ENCODE measurements at places on chromosomes 6 and 20.
A peak's percentile ranks its signal among the peaks of the same experiment; 100 is the strongest.

- no peak for DNase-seq
These were observed 203.4 kb upstream of the KCNQ5 start for GRCh38 chr6:72418495-72418894.

GRCh38 chr6:49730251-49730650, 13.9 kb downstream of the CRISP3 start:
- DNase-seq, result no peak

GRCh38 chr20:61516346-61517208, 264.5 kb downstream of the CDH4 start:
- DNase-seq, result no peak

DNA sequence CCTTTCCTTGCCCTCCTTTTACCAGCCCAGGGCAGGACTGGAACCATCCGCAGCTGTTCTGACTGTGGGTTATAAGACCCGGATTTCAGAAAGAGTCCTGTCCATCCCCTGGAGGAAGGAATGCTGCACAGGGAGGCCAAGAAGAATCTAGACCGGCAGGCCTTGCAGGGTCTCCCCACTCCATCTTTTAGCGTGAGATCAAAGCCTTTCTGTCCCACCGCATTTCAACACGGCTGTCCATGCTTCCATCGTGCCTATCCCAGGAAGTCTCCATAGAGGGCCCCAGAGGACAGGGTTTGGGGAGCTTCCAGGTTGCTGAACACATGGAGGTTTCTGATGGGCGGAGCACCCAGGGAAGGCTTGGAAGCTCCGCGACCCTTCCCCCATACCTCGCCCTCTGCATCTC, 79.3 kb upstream of the AGPAT4 start:
- no peak for DNase-seq

DNA sequence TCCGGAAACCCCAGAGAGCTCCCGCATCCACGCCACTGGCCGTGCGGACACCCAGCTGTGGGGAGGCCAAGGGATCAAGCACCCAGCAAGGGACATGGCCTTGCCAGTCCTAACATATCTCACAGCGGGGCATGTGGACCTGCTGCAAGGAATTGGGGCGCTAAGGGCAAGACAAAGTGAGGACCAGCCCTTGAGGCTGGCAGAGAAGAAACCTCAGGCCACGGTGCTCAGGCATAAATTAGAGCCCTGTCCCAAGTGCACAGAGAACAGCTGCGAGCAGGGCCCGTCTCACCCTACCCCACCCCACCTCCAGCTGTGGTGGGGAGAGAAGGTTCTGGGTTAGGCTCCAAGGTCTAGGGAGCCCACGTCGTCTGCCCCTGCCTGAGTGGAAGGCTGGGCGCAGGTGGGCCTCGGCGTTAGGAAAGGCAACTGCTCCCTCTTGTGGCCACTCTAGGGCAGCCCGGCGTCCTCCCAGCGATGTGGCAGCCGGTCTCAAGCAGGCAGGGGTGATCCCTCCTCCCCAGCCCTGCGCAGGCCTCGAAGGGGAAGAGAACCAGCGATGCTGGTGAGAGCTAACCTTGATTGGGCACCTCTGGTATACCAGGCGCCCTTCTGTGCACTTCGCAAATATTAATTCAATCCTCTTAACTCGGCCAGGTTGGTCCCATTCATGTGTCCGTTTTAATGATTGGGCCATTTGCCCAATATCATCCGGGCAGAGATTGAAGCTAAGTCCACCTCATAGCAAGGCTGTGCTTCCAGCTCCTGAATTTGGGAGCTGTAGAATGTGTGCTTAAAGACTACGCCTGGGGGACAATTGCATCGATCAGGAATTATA, 235.8 kb downstream of the NFATC2 start:
- peak; percentile 85 for DNase-seq

DNA sequence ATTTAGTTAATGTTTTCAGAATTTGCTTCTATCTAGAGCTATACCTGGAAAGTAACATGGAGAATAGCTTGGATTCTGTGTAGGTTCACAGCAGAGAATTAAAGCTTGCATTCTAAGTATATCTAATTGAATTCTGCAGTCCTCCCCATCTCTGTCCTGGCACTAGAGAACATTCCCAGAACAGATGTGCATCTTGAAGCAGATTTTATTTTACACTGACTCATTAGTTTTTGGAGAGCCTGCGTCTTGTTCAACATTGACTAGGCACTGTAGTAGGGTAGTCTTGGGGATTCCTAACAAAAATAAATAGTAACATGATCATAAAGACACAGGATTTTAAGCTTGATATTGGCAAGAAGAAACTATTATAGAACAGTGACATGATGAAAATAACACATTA, 36.2 kb upstream of the BAG2 start:
- no peak for DNase-seq

GRCh38 chr6:142945049-142945445, at the start of gene HIVEP2:
HIVEP2 (minus strand) TSS chr6:142945176; CDS start chr6:142774738, 170,438 bp downstream.
- peak; percentile 89 for DNase-seq

GRCh38 chr6:83314693-83315092, 116.2 kb downstream of the ME1 start:
- DNase-seq, result no peak

DNA sequence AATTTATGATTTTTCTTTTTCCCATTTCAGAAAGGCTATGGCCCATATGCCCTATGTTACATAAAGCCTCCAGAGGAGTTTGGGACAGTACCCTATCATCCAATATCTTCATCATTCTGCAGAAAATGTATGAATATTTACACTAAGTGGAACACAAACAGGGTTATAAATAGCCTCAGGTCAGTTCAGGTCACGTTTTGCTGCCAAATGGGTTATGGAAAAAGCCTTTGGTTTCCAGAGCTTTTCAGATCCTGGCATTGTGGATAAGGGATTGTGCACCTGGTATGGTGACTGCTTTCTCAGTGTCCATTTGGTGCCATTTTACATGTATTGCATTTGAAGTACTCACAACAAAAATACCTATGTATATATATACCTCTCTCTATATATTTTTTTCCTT, 29.4 kb downstream of the UTRN start:
- DNase-seq, result no peak

- DNase-seq, result no peak
These were observed 61.9 kb downstream of the GPR6 start for GRCh38 chr6:110039981-110040383.

GRCh38 chr6:26055719-26056582, 31.3 kb upstream of the HFE start:
- DNase-seq, result peak; percentile 94

DNA sequence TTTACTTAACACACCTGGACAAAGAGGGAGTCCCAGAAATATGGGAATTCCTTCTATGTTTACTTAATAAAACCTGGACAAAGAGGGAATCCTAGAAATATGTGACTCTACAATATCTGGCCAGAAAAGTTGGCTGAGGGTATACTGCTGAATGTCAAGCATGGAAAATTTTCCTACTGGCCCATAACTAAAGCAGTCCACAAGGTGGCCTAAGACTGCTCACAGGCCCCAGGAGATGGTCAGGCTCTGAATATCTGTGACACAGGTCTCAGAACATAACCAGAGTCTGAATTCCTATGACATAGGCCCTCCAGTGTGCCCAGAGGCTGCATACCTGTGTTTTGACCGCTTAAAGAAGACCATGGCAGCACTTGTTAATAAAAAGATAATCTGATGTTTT, 578.2 kb upstream of the NRSN1 start:
- no peak for DNase-seq

- no peak for DNase-seq
These were observed 12.5 kb downstream of the CAP2 start for GRCh38 chr6:17405944-17406245.

- DNase-seq, result peak; percentile 85
These were observed at the start of gene NT5E for GRCh38 chr6:85449818-85450759. NT5E (plus strand) TSS chr6:85450083; CDS start chr6:85450140, 57 bp downstream.

- no peak for DNase-seq
These were observed 538.0 kb downstream of the UTRN start for GRCh38 chr6:144823131-144823530.

DNA sequence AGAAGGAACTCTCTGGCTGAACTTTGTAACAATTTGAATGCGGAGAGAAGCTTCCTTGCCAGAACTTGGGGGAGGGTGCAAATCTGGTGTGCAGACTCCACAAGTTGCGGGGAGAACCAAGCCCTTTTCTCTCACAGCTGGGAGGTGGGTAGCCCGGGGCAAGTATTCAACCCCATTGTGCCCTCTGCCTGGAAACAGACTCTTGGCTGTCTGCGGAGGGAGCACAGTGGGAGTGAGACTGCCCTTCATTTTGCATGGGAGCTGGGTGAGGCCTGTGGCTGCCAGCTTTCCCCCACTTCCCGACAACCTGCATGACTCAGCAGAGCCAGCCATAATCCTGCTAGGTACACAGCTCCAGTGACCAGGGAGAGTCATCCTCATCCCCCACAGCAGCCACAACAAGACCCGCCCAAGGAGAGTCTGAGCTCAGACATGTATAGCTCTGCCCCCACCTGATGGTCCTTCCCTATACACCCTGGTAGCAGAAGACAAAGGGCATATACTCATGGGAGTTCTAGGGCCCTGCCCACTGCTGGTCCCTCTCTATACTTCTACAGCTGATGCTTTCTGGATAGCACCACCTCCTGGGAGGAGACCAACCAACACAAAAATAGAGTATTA, 29.4 kb upstream of the TPD52L1 start:
- DNase-seq, result no peak

- no peak for DNase-seq
These were observed 390.2 kb downstream of the EPM2A start for GRCh38 chr6:145345094-145345493.

- no peak for DNase-seq
These were observed 10.6 kb upstream of the RBBP8NL start for GRCh38 chr20:62437927-62438326.

GRCh38 chr20:37256286-37256685, 5.3 kb downstream of the GHRH start:
- no peak for DNase-seq

GRCh38 chr6:169949511-169950097, 198.2 kb downstream of the ERMARD start:
- DNase-seq, result no peak

DNA sequence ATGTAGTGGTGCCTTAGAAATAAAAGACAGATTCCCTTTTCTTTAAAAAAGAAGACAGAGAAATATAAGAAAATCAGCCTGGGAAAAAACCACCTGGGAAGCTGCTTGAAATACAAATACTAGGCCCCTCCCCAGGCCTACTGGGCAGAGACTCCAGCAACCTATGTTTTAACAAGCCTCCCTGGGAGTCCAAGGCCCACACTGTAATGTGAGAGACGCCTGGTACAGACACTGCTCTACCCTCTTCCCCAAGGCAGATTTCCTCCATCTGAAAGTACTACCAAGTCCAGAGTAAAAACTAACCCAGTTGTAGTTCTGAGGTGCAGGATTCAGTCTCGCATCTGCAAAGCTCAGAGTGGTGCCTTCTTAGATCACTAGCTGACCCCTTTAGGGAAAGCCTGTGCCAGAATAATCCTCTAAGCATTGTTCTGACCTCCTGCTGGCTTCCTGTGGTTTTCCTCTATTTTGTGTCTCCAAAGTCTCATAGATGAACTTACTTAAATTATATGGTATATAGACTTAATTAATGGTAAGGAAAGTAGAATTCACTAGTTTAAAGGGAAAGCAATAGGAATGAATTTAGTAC, 270.2 kb upstream of the SLC35B3 start:
- no peak for DNase-seq

GRCh38 chr20:43198607-43199006, 8.9 kb upstream of the PTPRT start:
- DNase-seq, result no peak

GRCh38 chr20:33301192-33301930, 18.3 kb downstream of the BPIFB1 start:
- peak; percentile 12 for DNase-seq

GRCh38 chr6:48471326-48471725, 360.3 kb upstream of the PTCHD4 start:
- DNase-seq, result no peak

GRCh38 chr20:7702141-7702540, 238.1 kb downstream of the HAO1 start:
- no peak for DNase-seq

DNA sequence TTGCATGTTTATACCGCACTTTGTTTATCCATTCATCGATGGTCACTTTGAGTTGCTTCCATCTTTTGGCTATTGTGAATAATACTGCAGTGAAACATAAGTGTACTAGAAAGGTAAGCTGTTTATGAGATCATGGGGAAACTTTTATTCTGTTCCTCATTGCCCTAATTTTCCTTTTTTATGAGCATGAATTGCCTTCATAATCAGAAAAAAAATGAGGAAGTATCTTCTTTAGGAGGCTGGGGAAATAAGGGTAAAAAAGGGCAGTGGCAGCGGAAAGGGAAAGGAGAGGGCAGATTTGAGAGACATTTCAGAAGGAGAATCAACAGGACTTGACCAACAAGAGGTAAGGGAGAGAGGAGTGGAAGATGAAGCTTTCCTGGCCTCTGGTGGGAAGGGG, 14.3 kb upstream of the SERINC3 start:
- no peak for DNase-seq

DNA sequence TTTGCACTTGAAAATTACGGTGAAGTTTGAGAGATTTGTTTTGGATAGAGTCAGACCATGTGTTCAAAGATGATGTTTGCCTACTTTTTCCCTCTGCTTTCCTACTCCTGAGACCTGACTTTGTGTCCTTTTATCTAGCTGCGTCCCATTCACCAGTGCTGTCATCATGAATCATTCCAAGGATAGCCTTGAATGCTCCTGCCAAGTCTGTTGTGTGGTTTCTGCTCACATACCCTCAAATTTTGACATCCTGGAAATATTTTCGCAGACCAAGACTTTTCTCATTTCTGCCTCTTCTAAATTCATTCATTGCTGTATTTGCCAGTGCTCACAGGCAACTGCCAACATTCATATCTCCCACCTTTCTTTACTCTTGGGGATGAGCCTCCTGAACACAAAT, 175.9 kb upstream of the SCGN start:
- no peak for DNase-seq

DNA sequence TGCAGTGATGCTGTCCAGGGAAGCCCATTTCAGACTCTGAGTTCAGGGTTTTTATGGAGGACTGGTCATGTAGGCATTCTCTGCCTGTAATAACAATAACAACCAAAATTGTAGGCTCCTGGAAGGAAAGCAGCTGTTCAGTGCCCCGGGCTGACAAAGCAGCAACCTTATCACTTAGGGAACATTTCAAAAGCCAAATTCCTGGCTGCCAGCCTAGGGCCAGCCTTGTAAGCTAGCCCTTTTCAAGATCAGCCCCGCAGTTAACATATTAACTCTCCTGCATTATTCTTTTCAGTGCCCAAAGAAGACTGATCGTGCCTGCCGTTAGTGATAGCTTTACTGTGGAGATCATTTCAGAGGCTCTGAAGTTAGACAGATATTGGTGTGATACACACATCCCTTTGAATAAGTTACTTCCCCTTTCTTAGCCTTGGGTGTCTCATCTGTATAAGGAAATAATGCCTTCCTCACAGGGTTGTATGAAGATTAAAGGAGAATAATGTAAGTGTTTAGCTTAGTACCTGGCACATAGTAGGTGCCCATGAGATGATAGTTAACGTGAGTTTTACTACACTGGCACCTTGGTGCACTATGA, 44.1 kb downstream of the CTNNBL1 start:
- no peak for DNase-seq

Measured in left hindlimb (tissue), 1 donor.